CD4-positive, alpha-beta T cell treated with Interleukin-21 for 1 hour (primary cell): ENCODE measurements at places on chromosomes 6 and 20.

GRCh38 chr20:18815194-18815942 is 1.8 kb downstream of the SCP2D1 start:
- DNase-seq = no peak

DNA sequence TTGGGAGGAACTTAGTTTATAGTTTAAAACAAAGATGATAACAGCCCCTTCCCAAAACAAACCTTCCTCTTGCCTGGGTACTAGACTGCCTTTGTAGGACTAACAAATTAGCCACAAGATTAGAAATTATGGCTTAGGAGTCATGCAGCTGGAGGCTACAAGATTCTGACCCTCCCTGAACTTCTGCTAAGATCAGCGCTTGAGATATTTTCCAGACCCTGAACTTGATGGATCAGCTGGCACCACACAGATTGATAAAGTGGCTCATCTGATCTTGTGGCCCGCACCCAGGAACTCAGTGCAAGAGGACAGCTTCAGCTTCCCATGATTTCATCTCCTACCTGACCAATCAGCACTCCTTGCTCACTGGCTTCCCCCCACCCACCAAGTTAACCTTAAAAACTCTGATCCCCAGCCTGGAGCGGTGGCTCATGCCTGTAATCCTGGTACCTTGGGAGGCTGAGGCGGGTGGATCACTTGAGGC is 5.9 kb upstream of the SERINC3 start:
- no peak for DNase-seq

- DNase-seq = no peak
Observed at GRCh38 chr6:6246544-6246943, 73.9 kb downstream of the F13A1 start.

DNA sequence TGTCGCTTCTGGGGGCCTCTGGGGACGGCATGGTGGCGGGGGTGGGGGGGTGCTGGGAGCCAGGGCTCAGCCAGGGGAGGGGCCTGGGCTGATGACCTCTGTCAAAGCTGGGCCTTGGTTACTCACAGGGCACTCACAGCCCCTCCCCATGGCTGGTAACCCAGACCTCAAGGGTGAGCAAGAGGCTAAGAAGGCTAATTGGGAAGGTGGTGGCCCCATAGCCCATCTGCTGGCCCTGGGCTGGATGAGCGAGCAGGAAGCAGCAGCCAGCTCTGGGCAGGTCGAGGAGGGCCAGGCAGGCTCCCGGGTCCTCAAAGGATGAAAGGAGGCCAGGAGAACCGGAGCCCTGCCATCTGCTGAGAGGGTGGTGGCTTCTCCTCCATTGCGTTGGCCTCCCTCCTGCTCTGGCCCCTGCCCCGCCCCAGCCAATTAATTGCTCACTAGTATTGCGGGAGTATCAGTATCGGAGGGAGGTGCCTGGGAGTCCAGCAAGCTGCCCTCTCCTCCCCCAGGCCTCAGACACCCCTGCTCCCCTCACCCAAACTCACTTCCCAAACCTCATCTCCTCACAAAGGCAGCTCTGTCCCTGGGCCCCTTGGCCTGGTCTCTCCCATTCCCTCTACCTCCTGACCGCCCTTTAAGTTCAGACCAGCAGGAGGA is 1.0 kb upstream of the CDSN start:
- DNase-seq = no peak

DNA sequence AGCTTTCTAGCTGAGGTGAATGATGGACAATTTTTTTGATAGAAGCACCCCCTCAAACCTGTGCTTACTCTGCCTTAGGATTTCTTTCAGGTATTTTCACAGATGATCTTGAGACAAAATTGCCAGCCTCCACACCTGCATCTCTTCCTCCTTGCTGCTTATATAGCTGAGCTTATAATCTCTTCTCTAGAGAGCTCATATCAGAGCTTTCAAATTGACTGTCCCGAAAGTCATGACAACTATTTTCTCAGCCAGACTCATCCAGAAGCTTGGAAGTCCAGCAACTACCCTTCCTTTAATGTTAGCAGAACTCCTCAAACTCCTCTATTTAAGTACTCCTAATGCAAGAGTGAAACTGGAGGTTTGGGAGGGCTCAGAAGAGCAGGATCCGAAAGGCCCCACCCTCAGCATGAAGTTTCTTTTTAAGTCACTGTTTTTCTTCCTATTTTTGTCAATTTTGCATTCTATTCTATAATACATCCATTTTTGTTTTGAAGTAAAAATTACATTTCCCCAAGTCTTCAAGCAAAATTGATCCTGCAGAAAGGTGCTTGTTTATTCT is 12.7 kb downstream of the CGA start:
- DNase-seq = no peak
